ENCODE measurements at places on chromosomes 13 and 19.

GRCh38 chr13:84352946-84353345, 470.7 kb upstream of the SLITRK1 start:
- no peak for DNase-seq

GRCh38 chr13:41137241-41137640, 4.6 kb upstream of the KBTBD6 start:
- no peak for DNase-seq

- DNase-seq: no peak
Observed at GRCh38 chr13:21657538-21657937, 13.3 kb upstream of the FGF9 start.

DNA sequence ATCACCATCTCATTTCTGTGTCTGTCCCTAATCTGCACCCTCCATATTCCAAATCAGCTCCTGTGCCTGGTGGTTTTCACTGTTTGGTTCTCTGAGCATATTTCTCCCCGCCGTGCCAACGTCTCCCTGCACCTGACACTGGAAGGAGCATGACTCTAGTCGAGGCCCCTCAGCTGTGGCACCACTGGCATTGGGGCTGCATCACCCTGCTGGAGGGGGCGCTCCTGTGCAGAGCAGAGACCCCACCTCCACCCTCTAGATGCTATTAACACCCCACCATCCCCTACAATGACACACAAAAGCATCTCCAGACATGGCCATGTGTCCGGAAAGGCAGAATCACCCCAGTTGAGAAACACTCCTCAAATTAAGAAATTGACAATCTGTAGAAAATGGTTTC, 20.8 kb downstream of the ZSCAN5C start:
- no peak for DNase-seq

DNA sequence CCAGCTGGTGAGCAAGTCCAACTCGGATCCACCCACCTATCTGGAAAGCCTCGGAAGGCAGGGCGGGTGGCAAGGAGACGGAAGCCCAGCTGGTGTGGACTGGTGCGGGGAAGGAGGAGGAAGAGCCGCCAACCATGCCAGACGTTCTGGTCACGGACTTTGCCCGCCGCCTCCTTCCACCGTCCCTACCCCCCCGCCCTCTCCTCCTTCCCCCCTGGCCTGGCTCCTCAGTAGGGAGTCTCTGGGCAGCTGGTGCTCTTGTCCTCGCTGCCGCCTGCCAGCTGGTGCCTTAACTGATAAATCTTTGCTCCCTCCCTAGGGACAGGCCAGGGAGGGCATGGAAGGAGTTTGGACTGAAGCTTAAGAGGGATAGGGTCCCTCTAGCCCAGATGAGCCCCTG, 4.8 kb downstream of the SYNGR4 start:
- DNase-seq: no peak

DNA sequence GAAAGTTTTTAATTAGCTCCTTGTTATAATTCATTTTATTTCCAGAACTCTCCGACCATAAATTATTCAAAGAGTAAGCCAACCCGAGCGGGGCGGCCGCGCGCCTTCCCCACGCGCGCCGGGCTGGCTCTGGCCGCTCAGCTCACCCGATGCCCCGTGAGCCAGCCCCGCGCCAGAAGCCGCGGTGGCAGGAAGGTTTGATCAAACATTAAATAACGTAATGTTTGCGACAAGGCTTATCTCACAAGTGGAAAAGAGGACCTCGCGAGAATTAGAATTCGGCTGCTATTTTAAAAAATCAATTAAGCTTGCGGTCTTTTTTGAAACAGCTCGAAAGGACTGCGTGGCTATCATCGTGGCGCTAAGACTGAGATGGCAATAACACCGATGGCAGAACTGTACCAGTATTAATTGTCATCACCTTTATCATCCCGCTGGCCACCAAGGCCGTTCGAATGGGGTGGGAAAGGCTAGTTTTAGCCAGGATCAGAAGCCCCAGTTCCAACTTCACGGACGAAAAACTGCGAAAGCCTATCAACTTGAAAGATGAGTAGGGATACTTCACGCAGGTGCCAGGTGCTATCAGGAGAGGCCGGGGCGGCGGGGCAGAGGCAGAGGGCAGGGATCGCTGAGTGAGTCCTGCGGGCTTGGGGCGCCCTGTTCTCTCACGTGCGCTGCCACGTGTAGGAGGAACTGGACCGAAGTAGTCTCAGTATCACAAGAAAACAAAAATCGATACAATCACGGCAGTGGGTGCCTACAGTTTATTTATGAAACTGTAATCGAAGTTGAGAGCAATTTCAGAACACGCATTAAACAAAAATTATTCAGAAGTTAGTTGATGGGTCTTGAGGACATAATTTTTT, 6.4 kb downstream of the POU4F1 start:
- DNase-seq: no peak

GRCh38 chr19:18697680-18698079, 14.2 kb downstream of the CRTC1 start:
- DNase-seq: no peak

GRCh38 chr13:112859128-112859816, 109.7 kb upstream of the MCF2L start:
- no peak for DNase-seq

GRCh38 chr13:77865622-77866021, 53.0 kb downstream of the EDNRB start:
- no peak for DNase-seq

DNA sequence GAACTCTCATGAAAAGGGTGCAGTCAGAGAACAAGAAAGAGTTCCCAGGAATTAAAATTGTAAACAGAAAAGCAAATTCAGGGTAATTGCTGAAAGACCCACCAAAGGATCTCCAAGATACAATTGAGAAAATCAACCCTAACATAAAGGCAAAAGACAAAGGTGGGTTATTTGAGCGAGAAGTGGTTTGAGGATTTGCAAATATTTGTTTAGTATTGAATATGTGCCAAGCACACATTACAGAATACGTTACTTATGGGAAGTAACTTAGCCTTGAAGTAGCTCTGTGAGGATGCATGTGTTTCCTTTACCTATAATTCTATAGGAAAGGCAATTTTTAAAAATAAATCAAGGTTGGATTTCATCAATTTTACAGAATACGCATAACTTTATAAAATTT, 10.0 kb upstream of the CEACAM21 start:
- no peak for DNase-seq

GRCh38 chr13:37277007-37277406, 171.5 kb upstream of the CSNK1A1L start:
- DNase-seq: no peak

DNA sequence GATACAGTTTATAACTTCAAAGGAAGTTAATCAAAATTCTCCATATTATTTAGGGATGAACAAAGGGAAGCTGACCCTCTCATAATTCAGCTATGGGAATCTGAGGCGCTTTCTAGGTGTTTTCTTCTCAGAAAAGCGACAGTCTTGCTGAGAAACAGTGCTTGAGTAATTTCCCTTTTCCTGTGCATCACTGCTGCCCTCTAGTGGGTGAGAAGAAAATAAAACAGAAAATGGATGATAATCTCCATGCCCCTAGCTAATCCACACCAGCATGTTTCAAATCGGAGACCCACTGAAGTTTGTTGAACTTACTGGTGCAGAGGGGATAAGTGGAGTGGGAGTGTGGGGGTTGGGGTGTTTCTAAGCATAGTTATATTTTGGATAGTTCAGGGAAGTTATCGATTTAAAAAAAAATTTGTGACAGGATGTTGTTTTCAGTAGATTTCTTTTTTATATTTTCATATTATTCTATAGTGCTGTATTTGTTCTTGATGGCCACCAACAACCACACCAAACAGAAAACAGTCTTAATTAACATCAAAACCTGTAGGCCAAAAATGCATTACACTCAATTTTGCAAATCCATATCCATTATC, 21.4 kb downstream of the LCP1 start:
- DNase-seq: peak; percentile 22

GRCh38 chr19:7869453-7869909, 4.7 kb downstream of the PRR36 start:
- peak; percentile 79 for DNase-seq

- DNase-seq: no peak
Observed at GRCh38 chr13:105665284-105665683, 870.2 kb downstream of the EFNB2 start.

DNA sequence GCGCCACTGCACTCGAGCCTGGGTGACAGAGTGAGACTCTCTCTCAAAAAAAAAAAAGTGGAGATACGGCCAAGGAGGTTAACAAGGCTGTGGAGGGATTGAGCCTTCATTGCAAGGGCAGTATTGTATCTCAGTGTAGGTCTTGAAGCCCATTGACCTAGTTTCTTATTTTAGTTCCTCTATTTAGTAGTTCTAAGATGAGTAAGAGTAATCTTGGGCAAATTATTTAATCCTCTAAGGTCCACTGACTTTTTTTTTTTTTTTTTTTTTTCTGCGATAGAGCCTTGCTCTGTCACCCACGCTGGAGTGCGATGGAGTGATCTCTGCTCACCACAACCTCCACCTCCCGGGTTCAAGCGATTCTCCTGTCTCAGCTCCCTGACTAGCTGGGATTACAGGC, 14.3 kb upstream of the ILF3 start:
- DNase-seq: no peak

- no peak for DNase-seq
Observed at GRCh38 chr13:24076636-24077035, 83.9 kb upstream of the SPATA13 start.

GRCh38 chr13:63691474-63691873, 2275.8 kb upstream of the PCDH20 start:
- DNase-seq: no peak

- no peak for DNase-seq
Observed at GRCh38 chr19:5125797-5126497, 157.0 kb downstream of the KDM4B start.

DNA sequence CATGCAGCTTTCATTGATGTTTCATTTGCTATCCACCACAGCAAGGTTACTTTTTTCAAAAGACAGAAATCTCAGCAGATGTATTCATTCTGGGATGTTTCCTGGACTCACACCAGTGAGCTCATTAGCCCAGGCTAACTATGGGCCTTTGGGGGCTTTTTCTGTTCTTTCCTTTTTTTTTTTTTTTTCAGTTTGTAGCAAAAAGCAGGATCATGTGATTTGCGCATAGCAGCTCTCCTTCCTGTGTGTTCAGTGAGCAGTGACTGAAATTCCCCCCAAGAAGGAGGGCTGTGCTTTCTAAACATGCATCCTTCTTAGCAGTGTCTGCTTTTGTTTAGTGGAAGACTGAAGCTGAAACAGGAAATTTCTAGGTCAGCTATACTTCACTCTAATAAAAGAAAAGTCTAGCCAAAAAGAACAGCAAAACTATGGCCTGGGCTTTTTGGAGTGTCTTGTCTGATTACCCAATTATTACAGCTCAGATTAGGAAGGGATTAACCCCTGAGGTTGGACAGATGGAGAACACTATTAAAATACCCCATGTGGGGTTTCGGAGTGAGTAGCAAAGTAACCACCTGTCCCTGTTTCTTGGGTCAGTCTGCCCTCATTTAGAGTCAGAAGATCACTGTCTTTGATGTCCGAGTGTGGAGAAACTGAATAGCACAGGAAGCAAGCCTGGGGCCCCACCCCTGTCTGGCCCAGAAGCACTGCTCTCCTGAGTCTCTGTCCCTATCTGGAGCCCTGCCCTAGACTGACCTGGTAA, 8.9 kb upstream of the AMER2 start:
- DNase-seq: no peak

- peak; percentile 85 for DNase-seq
Observed at GRCh38 chr13:98142380-98143156, at the start of gene FARP1. Gene FARP1 (plus strand): TSS chr13:98143094. CDS start chr13:98213243, 70,149 bp downstream.

- DNase-seq: no peak
Observed at GRCh38 chr13:48246102-48246501, 13.1 kb downstream of the ITM2B start.

DNA sequence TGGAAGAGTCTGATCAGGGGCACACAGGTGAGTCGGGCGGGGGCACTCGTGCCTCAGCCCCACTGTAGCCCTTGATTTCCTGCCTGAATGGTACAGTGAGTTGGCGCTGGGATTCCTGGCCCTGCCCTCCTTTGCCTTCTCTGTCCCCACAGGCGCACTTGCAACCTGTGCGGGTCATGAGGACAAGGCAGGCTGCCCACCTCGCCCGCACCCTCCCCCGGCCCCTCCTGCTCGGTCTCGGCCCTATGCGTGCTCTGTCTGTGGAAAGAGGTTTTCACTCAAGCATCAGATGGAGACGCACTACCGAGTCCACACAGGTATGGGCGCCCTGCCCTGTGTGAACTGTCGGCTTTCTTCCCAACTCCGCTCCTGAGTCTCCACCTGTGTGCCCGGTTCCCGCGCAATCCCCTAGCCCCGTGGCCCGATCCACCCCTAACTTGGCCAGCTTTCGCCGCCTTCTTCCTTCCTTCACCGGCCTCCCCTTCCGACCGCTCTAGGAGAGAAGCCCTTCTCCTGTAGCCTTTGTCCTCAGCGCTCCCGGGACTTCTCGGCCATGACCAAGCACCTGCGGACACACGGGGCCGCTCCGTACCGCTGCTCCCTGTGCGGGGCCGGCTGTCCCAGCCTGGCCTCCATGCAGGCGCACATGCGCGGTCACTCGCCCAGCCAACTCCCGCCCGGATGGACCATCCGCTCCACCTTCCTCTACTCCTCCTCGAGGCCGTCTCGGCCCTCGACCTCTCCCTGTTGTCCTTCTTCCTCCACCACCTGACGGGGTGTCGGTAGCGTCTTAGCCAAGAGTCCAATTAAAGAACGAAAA, 1.6 kb upstream of the KMT2B start:
- DNase-seq: peak; percentile 73

DNA sequence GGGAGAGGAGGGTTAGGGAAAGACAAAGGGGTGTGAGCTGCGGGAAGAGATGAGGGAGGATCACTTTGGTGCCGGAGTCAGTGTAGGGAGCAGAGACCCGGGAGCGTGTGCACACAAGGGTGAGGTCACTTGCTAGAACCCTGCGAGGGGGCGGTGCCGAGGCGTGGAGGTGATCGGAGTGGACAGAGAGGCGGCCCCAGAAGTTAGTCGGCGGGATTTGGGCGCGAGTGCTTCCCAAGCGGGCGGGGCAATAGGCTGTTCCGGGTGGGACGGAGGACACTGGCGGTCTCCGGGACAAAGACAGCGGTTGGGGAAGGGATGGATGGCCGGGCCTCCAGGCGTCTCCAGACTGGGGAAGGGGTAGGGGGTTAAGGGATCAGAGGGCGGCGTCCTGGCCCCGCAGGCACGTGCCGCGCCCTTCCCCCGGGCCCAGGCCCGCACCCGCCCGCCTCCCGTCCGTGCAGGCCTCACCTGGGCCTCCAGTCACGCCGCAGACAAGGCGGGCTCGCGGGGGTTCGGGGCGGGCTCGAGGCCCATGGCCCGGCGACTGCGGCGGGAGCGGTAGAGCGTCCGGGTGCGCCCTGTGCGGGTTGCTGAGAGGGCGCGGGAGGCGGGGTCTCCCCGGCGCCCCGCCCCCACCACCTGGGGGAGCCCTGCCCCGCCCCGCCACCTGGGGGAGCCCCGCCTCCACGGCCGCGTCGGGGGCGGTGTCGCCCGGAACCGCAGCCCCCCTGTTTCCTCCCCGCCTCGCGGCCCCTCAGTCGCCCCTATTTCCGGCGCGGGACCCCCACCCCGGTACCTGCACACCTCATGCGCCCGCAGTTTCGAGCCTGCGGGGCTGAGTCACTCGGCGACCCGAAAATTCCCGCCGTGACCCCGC, at the start of gene LPAR2:
TSS of gene LPAR2 (minus strand) at position 600 of the 880 bp plus-strand sequence. CDS start 945 bp downstream, outside the sequence.
- peak; percentile 73 for DNase-seq

GRCh38 chr13:82688400-82688994, 1193.8 kb downstream of the SLITRK1 start:
- no peak for DNase-seq

GRCh38 chr13:44312834-44313551, 60.6 kb upstream of the SERP2 start:
- no peak for DNase-seq
